ENCODE measurements at places on chromosomes 13 and 19.

DNA sequence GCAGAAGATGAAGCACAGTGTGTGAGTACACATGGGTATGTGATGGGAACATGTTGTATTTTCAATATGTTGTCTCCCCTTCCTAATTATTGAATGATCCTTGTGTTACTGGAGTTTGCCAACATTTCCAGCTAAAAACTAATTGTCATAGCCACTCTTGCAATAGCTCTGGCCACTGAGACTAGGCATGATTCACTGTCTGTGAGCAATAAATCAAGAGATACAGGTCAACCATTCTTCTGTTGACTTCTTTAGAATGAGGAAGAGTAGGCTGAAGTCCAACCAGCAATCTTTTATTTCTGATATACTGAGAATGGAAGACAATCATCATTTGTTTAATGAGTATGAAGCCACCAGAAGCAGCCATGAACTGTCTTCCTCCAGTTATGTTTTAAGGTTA lies 413.9 kb downstream of the SLITRK5 start:
- DNase-seq, result no peak

- no peak for DNase-seq
These were observed 4.3 kb downstream of the BBC3 start for GRCh38 chr19:47226426-47227351.

- DNase-seq, result no peak
These were observed 14.4 kb downstream of the LIG4 start for GRCh38 chr13:108200781-108201398.

DNA sequence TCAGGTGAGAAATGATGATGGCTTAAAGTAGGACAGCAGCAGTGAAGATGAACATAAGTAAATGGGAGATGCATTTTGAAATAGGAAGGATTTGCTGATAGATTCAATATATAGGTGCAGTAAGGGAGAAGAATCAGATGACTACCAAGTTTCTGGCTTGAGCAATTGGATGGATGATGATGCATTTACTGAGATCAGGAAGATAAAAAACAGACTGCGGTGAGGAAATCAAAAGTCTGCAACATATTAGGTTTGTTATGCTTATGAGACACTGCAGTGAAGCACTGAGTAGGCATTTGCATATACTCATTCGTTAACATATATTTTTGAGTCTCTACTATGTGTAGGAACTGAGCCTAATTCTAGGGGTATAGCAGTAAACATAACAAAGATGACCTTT lies 184.2 kb downstream of the LACC1 start:
- no peak for DNase-seq

DNA sequence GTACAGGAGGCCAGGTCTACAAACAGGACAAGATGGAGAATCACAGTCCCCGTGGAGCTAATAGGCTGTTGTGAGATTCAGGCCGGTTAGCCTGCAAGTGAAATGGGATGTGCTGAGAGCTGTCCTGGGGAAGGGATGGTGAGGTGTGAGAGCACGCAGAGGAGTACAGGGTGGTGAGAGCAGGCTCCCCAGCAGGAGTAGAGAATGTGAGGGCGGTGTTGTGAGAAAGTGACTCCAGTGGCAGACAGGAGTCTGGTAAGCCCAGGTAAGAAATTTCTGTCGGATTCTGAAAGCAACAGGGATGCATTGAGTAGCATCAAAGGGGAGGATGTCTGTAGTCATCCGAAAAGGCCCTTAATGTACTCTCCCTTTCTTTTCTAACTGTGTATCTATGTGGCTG lies 50.7 kb upstream of the GPR183 start:
- no peak for DNase-seq

DNA sequence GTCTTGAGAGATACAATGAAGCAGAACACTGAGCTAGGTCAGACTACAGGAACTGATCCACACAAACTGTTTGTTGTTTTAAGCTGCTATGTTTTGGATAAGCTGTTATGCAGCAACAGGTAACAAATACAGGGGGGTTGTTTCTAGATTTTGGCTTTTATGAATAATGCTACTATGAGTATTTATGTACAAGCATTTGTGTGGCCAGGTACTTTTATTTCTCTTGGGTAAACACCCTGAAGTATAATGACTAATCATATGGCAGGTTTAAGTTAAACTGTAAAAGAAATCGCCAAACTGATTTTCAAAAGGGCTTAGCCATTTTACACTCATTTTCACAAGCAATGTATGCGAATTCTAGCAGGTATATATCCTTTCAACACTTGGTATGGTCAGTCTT lies 166.0 kb downstream of the DNAJC3 start:
- DNase-seq, result no peak
